NCI-H226 (cell line): ENCODE measurements at places on chromosomes 6 and 20.

DNA sequence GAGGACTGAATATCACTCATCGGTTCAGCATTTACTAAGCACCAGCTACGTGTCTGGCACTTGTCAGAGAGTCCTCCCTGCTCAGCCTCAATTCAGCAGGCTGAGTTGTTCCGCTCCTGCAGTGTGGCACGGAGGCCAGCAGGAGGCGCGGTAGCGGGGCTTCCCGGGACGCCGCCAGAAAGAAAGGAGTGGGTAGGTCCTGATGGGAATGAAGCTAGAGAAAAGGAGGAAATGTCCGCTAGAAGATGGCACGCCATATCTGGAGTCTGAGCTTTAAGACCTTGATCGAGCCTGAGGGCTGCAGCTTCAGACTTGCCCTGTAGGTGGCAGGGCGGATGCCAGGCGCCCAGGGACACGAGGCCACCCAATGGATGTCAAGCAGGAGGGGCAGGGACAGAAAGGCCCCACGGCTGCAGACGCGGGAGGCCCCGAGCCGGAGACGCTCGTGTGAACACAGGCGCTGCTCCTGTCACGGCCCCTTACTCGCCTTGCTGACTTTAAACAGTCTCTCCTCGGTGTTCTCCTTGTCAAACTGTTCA, 18.7 kb downstream of the SERPINB6 start:
- peak; percentile 27 for DNase-seq

- peak; percentile 8 for DNase-seq
Measured at GRCh38 chr6:44190715-44191114, 26.0 kb upstream of the MYMX start.

DNA sequence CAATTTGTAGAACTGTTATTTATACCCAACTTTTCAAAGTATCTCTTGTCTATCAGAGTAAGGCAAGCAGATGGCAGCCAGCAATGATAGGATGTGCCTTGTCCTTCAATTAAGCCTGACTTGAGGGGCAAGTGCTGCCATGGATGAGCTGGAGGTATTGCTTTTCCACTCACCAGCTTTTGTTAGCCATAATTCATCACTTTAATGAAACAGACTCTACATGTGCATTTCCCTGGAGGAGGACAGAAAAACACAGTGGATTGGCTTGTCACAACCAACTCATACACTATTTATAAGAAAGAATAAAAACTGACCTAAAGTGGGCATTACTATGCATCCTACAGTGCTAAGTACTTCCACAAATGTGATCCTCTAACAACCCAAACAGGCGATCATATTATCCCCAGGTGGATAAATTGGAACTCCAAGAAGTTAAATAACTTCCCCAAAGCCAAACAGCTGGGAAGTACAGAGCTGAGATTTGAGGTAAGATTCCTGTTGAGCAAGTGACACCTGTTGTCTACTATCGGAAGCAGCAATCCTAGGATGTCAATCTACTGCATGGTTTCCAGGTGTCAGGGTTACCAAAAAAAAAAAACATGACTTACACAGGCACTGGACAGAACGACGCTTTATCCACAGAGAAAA, 73.9 kb upstream of the NRSN1 start:
- no peak for DNase-seq

DNA sequence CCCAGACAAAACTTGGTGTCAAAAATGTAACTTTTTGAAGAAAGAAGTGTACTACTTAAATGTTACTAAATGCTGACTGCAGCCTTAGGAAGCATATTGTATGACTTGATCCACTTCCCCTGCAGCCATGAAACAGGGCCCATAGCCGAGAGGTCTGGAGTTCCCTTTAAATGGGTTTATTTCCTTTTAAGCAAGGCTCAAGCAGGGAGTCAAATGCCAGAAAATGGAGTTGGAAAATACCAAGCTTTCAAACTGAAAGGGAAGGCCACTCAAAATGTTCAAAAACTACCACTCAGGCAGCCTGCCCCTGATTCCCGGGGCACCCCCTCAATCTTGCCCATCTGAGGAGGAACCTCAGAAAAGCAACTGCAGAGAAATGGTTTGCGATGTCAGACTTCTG, 43.3 kb downstream of the SLC22A23 start:
- DNase-seq, result no peak

- no peak for DNase-seq
Measured at GRCh38 chr6:157135691-157136090, 187.6 kb downstream of the TMEM242 start.

DNA sequence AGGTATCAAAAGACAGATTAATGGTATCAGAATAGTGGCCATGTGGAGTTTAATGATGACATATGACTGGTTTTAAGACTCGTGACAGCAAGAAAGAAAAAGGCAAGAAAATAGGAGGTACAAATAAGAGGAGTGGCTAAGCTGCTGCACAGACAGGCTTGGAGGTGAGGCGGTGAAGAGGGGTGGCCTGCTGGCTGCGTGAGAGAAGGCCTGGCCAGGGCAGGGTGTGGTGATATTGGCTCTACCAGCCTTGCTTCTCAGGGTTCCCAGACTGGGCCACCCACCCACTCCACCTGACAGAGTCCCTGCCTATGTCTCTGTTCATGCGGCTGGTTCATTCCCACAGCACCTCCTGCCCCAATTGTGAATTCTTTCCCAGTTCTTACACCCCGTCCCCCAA, 106.7 kb downstream of the FOXC1 start:
- DNase-seq, result no peak

GRCh38 chr6:169589293-169589692, 112.5 kb downstream of the WDR27 start:
- no peak for DNase-seq

DNA sequence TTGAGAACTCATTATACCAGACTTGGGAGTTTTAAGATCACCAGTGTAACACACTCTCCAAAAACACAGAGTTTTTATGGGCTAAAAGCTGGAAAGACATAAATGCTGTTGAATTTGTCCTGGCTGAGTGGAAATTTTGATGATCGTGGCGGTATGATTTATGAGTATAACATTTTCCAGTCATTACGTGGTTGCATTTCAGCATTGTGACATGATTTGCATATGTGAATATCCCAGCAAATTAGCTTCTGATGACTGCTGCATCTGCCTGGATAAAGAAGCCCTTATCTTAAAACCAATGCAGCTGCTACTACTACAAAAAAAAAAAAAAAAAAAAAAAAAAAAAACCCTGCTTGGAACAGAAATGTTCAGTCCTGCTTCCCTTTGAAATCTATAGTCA, 850.9 kb downstream of the TFAP2A start:
- no peak for DNase-seq

DNA sequence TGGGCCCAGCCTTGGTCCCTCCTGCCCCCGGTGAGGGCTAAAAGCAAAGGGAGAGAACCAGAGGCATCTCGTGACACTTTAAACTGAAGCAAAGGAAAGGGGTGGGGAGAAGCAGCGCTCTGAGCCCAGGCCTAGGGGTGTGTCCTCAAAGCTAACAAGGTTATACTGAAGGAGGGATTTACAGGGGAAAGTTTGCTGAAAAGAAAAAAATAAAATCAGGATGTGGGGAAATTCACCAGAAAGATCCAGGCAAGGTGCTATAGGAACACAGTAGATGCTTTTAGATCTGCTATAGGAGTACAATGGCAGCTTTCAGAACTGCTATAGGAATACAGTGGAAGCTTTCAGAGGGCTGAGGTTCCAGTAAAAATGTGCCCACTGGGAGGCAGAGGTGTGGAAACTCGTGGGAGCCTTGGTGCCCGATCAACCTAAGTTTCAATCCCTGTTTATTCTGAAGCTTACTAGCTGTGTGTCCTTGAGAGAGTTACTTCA, at the start of gene COL9A1:
Gene COL9A1, minus strand, starts transcription at position 51 of the 492 bp plus-strand sequence. CDS start 160 bp downstream, outside the sequence.
- DNase-seq, result no peak

GRCh38 chr20:48657426-48658197, 170.2 kb downstream of the PREX1 start:
- peak; percentile 21 for DNase-seq

DNA sequence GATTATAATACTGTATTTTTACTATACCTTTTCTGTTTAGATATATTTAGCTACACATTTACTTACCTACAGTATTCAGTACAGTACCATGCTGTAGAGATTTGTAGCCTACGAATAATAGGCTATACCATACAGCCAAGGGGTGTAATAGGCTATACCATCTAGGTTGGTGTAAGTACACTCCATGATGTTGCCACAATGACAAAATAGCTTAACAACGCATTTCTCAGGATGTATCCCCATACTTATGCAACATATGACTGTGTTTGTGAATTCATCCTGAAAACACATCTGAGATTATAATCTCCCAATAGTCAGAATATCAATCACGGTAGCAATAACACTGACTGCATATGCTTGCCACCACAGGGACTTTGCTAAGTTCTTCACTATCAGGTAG, 20.7 kb downstream of the B4GALT5 start:
- no peak for DNase-seq

GRCh38 chr20:58579819-58580473, 64.7 kb upstream of the APCDD1L start:
- DNase-seq, result no peak

GRCh38 chr6:34601706-34602105, 45.6 kb upstream of the SPDEF start:
- no peak for DNase-seq

DNA sequence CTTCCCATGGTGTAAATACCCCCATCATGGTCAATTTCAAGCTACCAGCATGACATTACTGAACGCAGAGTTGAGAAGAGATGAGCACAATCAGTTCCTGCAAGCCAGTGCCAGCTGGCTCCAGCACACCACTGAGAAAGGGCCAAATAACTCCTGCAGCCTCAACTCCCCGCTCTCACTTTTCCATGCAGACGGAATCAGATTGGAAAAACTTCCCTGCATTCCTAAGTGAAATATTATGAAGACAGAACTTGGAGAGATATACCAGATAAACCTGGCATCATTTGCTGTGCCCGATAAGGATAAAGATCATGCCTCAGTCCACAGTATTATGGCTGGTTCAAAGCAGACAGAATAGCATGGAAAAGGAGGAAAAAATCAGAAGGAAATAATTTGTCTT, 56.7 kb downstream of the FILIP1 start:
- DNase-seq, result no peak

GRCh38 chr6:96110878-96111277, 95.1 kb downstream of the FUT9 start:
- DNase-seq, result no peak

DNA sequence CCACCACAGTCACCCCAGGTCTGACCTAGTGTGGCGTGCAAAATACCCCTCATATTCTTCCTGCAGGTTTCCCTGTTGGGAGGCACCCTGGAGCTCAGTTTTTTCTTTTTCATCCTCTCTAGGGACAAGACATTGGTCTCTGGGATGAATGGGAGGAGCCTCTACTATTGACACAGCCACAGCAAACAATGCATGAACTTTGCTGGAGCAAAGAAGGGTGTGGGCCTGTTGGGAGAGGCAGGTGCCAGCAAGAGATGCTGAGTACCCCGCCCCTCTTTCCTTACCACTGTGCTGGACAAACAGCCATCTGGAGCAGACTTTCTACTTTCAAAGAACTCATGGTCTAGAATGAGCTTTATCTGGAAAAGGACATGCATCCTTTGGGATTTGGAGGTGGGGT, 10.1 kb downstream of the TGM3 start:
- DNase-seq, result no peak

- DNase-seq, result no peak
Measured at GRCh38 chr6:31363811-31364210, 6.8 kb upstream of the HLA-B start.

GRCh38 chr6:112899541-112899940, 552.4 kb downstream of the RFPL4B start:
- peak; percentile 89 for DNase-seq

- no peak for DNase-seq
Measured at GRCh38 chr6:514396-514978, 122.9 kb downstream of the IRF4 start.

DNA sequence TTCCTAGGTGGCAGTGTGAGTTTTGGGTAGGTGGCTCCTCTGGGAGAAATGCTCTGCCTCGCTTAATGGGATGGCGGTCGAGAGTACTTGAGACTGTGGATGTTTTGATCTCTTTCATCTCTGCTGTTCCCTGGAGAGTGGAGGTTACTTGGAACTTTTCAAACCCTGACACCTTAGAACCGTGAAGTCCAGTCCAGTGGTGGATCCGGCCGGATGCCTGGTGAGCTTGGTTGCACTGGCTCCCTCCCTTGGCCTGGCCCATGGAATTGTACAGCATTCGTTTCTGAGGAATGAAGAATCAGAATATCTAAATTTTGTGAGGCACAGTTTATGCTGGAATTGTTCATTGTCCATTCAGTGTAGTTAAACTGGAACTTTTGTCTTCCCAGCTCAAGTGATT, 51.0 kb downstream of the CSE1L start:
- no peak for DNase-seq

GRCh38 chr6:158564243-158565121, 4.6 kb downstream of the TMEM181 start:
- DNase-seq, result no peak

- DNase-seq, result no peak
Measured at GRCh38 chr6:130182466-130182865, 40.3 kb downstream of the SAMD3 start.

GRCh38 chr20:46586724-46587123, 36.3 kb upstream of the OCSTAMP start:
- DNase-seq, result no peak

DNA sequence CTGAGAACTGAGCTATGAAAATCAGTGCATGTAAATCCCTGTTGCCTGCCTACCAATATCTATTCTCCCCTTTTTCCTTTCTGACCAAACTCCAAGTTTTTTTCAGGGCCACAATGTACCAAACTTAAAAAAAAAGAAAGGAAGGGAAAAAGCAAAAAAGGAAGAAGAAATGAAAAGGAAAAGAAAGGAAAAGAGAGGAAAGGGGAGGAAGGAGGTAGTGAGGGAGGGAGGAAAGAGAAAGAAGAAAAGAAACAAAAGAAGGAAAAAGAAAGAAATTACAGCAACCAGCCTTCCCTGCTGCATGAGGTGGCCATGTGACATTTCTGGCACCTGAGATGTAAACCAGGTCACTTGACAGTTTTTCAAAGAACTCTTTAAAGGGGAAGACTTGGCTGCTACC, 4.4 kb downstream of the CNKSR3 start:
- DNase-seq, result no peak

DNA sequence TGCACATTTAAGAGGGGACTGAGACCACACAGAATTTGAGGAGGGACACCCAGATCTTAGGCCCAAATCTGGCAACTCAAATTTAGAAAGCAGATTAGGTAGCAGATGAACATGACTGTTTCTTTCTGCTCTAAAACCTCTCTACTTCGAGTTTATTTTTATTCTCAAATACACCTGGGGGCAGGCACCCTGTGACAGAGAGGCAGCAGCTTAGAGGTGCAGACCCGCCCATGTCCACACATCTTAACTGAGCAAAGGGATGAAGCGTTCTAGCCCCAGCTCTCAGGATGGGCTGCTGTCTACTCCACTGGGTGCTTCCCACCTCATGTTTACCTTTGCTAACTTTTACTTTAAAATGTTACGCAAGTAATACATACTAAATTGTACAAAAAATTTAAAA, 125.0 kb downstream of the SLC23A2 start:
- DNase-seq, result no peak

GRCh38 chr20:44354979-44355497, 461 bp upstream of the HNF4A start:
- DNase-seq, result no peak

- peak; percentile 55 for DNase-seq
Measured at GRCh38 chr6:79240509-79240908, 6.0 kb upstream of the HMGN3 start.
